Stimulated activated CD8-positive, alpha-beta memory T cell treated with anti-CD3 and anti-CD28 coated beads, Interleukin-7, amount 100 ng/mL, for 1 hour (primary cell): ENCODE measurements at places on chromosomes 7 and 10.

GRCh38 chr7:7157177-7157886, 25.0 kb upstream of the C1GALT1 start:
- DNase-seq = peak; percentile 14

- DNase-seq = no peak
Measured at GRCh38 chr10:114674346-114674745, 16.3 kb upstream of the ABLIM1 start.

DNA sequence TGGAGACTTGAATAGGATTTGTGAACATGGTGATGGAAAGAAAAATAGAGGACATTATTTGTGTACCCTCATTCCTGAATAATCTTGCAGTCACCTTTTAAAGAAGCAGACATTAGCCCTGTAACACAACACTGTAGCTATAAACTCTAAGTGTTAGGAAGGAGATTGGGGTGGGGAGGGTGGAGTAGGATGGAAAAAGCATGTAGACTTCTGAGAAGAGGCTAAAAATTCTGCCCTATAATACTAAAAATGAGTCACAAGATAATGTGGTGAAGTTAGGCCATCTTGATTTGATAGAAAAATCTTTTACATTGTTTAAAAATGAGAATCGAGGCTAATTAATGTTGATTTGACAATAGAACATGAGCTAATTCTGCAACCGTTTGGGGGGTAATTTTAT, 128.8 kb downstream of the LCOR start:
- DNase-seq = no peak

DNA sequence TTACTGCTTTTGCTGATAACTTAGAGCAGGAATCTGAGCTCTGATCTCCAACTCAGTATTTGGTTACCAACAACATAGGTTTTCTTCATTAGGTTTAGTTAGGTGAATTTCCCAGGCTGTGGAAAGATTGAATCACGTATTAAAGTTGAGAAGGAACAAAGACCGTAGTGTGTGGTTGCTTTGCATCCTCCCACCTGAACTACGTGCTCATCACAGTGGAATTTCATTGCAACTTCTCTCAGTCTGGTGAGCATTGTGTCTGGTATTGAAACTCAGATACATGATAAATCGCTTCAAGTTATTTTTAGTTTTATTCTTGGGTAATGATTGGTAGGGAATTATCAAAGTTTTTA, 139.4 kb upstream of the AKR1E2 start:
- DNase-seq = no peak

GRCh38 chr10:101830322-101831168, 12.3 kb upstream of the OGA start:
- DNase-seq = peak; percentile 71

- no peak for DNase-seq
Measured at GRCh38 chr10:64977915-64978314, 1456.7 kb downstream of the REEP3 start.

- no peak for DNase-seq
Measured at GRCh38 chr7:23076772-23077171, 28.8 kb upstream of the KLHL7 start.

DNA sequence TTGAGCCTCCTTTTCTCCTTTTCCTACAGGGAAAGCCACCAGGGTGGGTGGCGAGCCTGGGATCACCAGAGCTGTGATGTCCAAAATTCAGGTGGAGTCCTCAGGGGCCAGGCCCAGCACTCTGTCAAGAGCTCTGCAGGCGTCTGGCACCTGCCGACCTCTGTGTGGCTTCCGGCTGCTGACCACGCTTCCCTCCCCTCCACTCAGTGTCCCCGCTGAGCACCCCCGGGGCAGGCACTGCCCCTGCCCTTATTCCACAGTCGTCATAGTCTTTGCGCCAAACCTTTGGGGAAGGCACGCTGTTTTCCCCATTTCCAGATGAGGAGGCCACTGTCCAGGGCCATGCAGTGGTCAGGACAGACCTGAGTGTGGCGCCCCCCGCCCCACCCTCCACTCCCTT, 7.5 kb downstream of the MTG1 start:
- no peak for DNase-seq

- no peak for DNase-seq
Measured at GRCh38 chr10:59793919-59794318, 40.7 kb upstream of the MRLN start.

GRCh38 chr7:4531236-4531635, 150.9 kb upstream of the FOXK1 start:
- DNase-seq = no peak

- DNase-seq = no peak
Measured at GRCh38 chr7:258476-259190, 31.3 kb upstream of the FOXL3 start.

DNA sequence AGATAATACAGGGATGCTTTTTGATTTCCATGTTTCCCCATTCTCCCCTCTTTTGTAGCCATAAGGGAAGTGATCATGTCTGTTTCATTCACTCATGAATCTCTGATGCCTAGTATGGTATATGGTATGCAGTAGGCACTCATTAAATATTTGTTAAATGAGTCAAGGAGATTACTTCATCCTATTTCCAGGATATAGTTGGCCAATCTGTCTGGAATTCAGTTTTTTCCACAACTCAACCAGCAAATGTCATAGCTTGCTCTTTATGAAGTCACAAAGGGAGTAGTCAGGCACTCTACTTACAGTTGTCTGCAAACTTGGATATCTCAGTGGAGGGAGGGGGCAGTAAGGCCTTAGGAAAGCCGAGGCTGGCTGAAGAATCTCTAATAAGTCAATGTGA, 853.6 kb downstream of the LRMDA start:
- no peak for DNase-seq

GRCh38 chr10:50565301-50566083, 58.3 kb downstream of the SGMS1 start:
- DNase-seq = no peak
